ENCODE measurements at places on chromosomes 11 and 22. TPM values are rescaled to one million over a fixed set of nuclear protein-coding genes. Genes with fewer than 3 reads are reported as not detected.

DNA sequence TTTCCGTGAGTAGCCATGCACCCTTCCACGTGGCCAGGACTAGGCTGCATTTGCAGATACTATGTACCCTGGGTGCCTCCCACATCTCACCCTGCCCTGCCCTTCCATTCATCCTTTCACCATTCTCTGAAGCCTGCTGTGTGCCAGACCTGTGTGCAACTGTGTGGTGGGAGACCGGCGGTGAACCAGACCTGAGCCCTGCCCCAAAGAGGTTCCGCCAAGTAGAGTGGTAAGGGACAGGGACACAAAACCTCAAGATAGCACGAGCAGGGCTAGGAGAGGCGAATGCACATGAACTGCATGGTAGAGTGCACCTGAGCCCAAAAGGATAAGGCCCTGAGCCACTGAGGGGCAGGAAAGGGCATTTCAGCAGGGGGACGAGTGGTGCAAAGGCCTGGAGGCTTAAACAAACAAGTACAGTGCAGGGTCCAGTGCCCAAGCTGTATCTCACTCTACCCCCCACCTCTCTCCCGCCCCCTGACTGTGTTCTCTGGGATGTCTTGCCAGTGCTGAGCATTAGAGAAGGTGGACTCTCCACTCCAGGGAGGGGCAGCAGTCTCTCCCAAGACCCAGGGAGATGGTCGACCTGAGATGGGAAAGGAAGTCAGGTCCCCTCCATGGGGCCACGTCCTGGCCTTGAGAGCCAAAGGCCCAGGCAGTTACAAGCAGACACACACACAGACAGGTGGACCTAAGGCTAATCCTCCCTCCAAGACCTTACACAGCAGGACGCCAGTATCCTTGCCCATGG is 14.1 kb upstream of the ARAP1 start:
- peaks cover 10% of the 10 kb centered on the region for H3K4me1 ChIP-seq
- H3K36me3 ChIP-seq: no peaks in the 10 kb centered on the region
- H3K27me3 ChIP-seq: peaks cover 8% of the 10 kb centered on the region
- H3K27ac ChIP-seq: no peak overlapping the region
- H3K4me3 ChIP-seq: no peak overlapping the region
- no peak for DNase-seq

GRCh38 chr11:94732617-94733281 is 35.4 kb upstream of the AMOTL1 start:
- H3K4me1 ChIP-seq: peaks cover 11% of the 10 kb centered on the region
- no peak overlapping the region for H3K27ac ChIP-seq
- H3K36me3 ChIP-seq: no peaks in the 10 kb centered on the region

DNA sequence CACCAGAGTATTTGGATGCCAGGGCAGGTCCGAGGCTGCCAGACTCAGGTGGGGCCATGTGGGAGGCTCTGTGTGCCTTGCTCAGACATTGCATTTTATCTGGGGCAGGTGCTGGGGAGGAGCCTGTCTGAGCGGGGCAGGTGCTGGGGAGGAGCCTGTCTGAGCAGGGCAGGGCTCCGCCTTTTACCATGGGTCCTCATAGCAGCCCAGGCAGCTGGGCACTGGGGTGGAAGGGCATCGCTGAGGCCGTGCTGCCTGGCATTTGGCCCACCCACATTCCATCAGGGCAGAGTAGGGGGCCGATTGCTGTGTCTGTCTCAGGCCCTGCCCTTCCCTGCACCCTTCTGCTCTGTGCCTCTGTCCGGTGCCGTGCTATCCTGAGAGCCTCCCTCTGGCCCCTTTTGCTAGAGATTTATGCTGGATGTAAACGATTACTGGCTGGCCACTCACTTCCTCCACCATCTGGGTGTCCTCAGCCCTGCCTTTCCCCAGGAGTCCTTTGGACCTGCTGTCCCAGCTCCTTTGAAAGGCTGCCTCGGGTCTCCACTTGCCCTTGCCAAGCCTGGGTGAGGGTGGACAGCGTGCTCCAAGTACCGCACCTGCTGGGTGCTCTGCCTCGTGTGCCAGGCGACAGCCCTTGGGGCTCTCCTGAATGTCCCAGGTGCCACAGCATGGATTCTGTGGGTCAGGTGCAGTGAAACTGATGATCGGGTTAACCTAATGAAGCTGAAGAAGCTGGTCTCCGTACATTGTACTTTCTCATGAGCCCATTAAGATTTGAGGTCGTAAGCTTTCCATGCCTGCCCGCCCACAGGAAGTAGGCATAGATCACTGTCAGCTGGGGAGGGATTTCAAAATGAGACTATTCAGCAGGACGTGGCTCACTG is 281.6 kb downstream of the TBC1D22A start:
- no peak for DNase-seq
- H3K4me1 ChIP-seq: peaks cover 27% of the 10 kb centered on the region
- H3K27me3 ChIP-seq: no peaks in the 10 kb centered on the region
- no peak overlapping the region for H3K4me3 ChIP-seq

GRCh38 chr11:25659706-25660105 is 672.2 kb upstream of the ANO3 start:
- H3K36me3 ChIP-seq: no peaks in the 10 kb centered on the region
- H3K4me1 ChIP-seq: no peaks in the 10 kb centered on the region
- no peaks in the 10 kb centered on the region for H3K27me3 ChIP-seq
- H3K4me3 ChIP-seq: no peak overlapping the region

DNA sequence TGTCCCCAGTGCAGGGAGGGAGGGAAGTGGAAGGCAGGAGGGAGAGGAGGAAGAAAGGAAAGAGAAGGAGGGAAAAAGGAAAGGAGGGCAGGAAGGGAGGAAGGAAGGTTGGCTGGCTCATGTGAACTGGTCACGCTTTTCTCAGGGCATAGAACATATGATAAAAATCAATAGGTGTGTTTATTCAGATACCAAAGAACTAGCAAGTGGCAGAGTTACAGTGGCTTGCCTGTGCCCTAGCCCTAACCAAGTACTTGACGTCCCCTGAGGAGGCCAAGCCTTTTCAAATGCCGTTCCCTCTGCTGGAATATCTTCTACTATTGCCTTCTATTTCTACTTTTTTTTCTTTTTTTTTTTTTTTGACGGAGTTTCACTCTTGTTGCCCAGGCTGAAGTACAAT is 33.5 kb downstream of the CHRDL2 start:
- no peaks in the 10 kb centered on the region for H3K27me3 ChIP-seq
- no peaks in the 10 kb centered on the region for H3K4me1 ChIP-seq
- H3K27ac ChIP-seq: no peak overlapping the region
- no peak for DNase-seq

- no peak overlapping the region for H3K27ac ChIP-seq
Measured at GRCh38 chr11:117188620-117189081, 10.1 kb downstream of the SIDT2 start.

DNA sequence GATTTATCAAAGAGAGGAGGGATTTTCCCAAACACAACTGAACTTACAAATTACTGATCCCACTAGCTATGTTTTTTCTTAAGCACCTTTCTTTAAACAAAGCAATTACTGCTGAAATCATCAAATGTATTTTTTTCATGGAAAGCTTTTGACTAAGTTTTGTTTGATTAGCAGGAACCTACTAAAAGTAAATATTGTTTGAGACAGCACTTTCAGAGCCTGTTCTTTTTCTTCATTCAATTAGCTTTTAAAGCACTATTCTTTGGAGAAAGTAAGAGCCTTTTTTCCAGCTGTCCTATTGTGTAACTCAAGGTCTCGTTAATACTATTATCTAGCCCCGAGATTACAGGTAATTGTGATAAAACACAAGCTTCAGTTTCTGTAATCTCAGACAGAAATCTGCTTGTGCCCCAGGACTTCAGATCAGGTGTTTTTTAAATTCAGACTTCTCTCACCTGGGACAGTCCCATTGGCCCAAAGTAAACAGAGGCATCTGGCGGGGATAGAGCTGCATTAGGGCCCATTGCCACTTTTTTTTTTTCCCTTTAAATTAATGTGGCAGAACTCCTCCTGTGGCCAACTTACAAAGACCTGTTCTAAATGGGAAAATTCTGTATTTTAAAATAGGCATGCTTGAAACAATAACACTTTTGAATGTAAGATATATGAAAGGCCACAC is 11.0 kb downstream of the CSTPP1 start:
- no peak overlapping the region for H3K27ac ChIP-seq
- peaks cover 7% of the 10 kb centered on the region for H3K4me1 ChIP-seq

DNA sequence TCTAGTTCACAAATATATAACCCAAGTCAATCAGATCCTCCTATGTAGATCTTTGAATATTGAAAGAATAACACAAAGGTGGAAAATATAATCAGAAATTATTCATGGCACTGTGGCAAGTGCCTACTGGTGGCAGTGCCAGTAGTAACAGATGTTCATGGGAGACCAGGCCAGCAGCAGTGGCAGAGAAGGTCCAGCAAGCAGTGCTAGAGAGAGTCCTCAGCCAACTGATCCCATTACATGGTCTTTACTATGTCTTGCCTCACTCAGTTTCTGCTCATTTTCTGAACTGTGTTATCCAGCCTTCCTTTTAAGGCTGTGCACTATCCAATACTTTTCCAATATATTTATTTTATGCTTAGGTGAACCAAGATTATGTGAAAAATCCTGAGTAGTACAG is 124.9 kb downstream of the MRTFA start:
- no peak overlapping the region for H3K4me3 ChIP-seq
- no peak for DNase-seq
- H3K36me3 ChIP-seq: peaks cover 7% of the 10 kb centered on the region
- no peaks in the 10 kb centered on the region for H3K4me1 ChIP-seq
- no peaks in the 10 kb centered on the region for H3K27me3 ChIP-seq

- H3K36me3 ChIP-seq: peaks cover 4% of the 10 kb centered on the region
- no peaks in the 10 kb centered on the region for H3K27me3 ChIP-seq
- peaks cover 6% of the 10 kb centered on the region for H3K4me1 ChIP-seq
Measured at GRCh38 chr11:75891947-75892739, 77.1 kb downstream of the UVRAG start.

DNA sequence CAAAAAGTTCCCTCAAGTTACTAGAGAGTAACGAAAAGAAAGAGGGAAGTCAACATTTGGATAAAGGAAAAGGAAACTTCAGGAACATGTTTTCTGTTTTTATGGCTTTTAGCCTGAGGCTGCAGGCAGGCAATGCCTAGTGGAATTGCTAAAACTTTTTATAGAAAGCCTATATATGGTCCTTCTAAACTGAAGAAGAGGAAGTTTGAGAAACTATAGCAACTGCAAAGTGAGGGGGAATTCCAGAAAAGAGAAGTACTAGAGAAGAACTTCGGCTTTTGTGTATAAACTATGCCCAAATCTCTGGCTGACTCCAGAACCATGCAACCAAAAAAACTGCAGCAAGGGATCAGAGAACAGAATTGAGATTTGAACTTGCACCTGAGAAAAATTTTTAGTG is 74.3 kb upstream of the ARHGAP42 start:
- no peak for DNase-seq
- no peak overlapping the region for H3K4me3 ChIP-seq
- no peaks in the 10 kb centered on the region for H3K4me1 ChIP-seq

GRCh38 chr11:129743112-129743815 is 72.4 kb upstream of the TMEM45B start:
- H3K27ac ChIP-seq: no peak overlapping the region
- peaks cover 2% of the 10 kb centered on the region for H3K27me3 ChIP-seq
- DNase-seq: no peak
- no peak overlapping the region for H3K4me3 ChIP-seq
- no peaks in the 10 kb centered on the region for H3K36me3 ChIP-seq

- H3K4me3 ChIP-seq: no peak overlapping the region
- H3K36me3 ChIP-seq: no peaks in the 10 kb centered on the region
- no peak for DNase-seq
- H3K27me3 ChIP-seq: no peaks in the 10 kb centered on the region
- H3K4me1 ChIP-seq: no peaks in the 10 kb centered on the region
Measured at GRCh38 chr22:46108564-46109473, 41.5 kb upstream of the PPARA start.

GRCh38 chr11:17496406-17496805 is 19.8 kb upstream of the ABCC8 start:
- H3K27me3 ChIP-seq: peaks cover 11% of the 10 kb centered on the region
- no peak overlapping the region for H3K27ac ChIP-seq
- no peak overlapping the region for H3K4me3 ChIP-seq
- no peaks in the 10 kb centered on the region for H3K36me3 ChIP-seq
- DNase-seq: no peak
- H3K4me1 ChIP-seq: no peaks in the 10 kb centered on the region

GRCh38 chr11:86940122-86940777 is 14.9 kb downstream of the FZD4 start:
- H3K4me1 ChIP-seq: no peaks in the 10 kb centered on the region
- H3K36me3 ChIP-seq: no peaks in the 10 kb centered on the region

DNA sequence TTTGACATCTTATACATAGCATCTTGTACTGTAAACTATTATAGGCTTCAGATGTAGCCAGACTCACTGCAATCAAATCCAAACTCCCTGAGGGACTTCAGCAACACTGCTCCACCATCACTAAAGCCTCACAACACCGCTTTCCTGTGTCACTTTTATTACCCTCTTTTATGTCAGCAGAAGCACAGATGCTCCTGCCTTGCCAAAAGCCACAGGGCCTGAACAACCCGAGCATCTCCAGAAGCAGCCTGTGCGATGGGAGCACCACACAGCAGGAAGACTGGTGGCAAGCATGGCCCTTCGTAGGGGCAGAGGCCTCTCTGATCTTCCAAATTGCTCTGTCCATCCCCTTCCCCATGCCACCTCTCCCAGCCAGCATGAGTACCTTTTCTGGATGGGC is 22.9 kb downstream of the TMEM123 start:
- H3K36me3 ChIP-seq: peaks cover 82% of the 10 kb centered on the region
- no peak for DNase-seq
- H3K4me3 ChIP-seq: no peak overlapping the region

The RFPL1 gene
- total RNA-seq: not detected

The RHOG gene
- 173 TPM for total RNA-seq

The CCDC81 gene
- total RNA-seq: 0.66 TPM

The TMEM126A gene
- total RNA-seq: 39.8 TPM

The PRODH gene
- total RNA-seq: not detected

The LRRC10B gene
- not detected for total RNA-seq

The PYGM gene
- 2.9 TPM for total RNA-seq

The PGR gene
- total RNA-seq: not detected
